ENCODE measurements at places on chromosomes 2 and 18.

GRCh38 chr2:70344195-70344594 lies 42.3 kb upstream of the FAM136A start:
- DNase-seq = no peak

GRCh38 chr2:176158855-176159662 lies 2.0 kb downstream of the HOXD3 start:
- peak; percentile 50 for DNase-seq

DNA sequence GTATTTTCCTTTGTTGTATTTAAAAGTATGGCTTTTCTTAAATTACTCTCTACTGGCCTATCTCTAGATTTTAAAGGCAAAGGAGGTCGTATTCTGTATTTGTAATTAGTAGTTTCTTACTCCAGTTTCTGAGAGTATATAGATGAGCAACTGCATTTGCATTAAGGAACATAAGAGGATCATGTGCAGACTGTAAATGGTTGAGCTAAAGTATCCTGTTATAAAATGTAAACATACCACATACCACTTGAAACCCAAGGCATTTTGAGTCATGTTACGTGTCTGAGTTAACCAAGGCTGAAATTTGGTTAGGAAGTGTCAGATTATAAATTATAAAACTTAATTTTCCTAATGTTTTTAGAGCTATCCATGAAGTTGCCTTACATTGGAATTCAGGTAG lies 76.3 kb downstream of the GPD2 start:
- no peak for DNase-seq

DNA sequence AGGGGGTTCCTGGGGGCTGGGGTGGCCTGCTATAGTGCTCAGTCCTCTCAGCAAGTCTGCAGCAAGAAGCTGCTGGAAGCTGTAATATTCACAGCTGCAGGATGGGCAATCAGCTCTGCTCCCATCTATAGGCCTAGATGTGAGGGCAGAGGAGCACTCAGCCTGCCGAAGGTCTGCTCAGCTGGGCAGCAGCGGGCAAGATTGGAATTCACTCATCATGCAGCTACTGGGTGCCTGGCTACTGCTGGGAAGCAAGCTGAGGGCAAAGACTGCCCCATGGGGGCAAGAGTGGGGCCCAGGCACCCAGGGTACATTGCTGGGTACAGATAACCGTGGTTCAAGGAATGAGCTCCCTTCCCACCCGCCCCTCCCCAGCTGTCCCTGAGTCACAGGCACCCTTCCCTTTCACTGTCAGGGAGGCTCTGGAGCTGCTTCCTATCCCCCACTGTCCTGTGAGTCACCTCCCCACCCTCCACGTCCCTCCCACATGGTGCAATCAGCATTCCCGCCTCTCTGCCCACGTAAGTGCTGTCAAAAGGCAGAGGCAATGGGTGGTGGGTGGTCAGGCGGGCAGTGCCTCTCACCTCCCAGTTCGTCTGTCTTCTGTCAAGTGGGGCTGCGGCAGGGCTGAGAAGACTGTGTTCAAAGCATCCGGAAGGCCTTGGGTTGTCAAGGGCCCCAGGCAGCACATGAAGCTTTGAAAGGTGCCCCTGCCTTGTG lies 169.2 kb downstream of the TRIM43 start:
- no peak for DNase-seq

- DNase-seq = no peak
These were observed 287.7 kb upstream of the ZSWIM2 start for GRCh38 chr2:187136646-187137045.

DNA sequence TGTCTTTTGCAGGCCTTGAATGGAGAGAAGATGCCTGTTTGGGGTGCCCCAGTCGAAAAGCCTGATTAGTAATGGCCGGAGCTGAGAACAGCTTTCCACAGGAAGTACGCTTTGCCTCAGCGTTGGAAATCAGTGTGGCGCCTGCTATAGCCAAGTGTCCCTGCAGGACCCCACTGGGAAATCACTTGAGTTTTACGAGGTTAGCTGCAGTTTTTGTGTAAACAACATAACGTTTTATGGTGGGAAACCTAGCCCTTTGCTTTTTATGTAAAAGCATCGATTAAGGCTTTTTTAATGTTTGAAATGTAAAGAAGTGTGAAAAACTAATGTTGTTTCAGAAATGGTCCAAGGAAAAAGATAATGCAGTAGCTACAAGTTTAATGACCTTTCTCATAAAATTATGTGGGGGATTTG lies 234.2 kb downstream of the TTC32 start:
- DNase-seq = no peak

DNA sequence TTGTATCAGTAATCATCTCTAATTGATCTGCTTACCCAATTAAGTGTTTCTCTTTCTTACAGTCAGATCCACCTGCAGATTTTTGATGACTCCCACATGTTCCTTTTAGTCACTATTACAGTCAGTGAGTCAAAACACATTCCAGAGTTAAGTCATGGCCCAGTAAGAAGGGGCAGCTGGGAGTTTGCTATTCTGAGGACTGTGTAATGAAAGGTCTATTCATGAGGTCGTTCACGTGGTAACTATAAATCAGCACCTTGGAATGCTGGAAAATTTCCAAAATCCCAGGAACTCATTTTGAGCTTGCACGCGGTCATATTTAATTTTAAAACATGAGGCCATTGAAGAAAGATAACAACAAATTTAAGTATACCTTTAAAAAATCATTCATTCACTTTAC lies 252.5 kb downstream of the XIRP2 start:
- no peak for DNase-seq

GRCh38 chr18:57785751-57786437 lies 17.2 kb downstream of the ATP8B1 start:
- DNase-seq = no peak

DNA sequence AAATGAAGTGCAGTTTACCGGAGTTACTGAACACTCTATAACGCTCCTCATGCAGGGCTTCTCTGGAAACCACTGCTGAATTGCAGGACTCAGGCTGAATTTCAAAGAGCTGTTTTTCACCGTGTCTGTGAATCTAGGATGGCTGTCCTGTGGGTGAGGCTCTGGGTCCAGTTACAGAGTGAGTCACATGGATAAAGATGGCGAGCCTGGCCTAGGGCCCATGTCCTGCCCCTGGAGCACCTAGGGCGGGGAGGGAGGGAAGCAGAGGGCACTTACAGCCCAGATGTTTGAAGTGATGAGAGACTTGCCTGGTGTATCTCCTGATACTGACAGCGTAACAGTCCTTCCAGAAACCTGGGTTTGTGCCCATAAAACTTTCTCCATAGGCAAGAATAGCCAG lies 583.0 kb downstream of the IRS1 start:
- no peak for DNase-seq

DNA sequence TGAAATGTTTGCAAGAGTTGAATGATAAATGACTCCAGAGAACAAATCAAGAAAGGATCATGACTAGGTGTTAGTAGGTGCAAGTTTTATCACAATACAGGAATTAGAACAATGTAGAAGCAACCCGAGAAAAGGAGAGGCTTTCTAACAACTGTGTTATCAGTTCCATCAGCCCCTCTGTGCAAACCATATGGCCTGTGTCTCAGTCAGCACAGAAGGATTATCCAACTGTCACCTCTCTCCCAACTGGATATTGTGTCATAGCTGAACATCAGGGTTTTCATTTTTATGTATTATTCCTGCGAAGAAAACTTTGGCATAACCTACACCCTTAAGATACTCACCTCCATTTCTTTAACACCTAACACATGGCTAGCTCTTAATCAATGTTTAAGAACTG lies 321.6 kb upstream of the RND3 start:
- no peak for DNase-seq

GRCh38 chr18:39647627-39648534 lies 2082.3 kb upstream of the CELF4 start:
- DNase-seq = no peak

- no peak for DNase-seq
These were observed 26.8 kb downstream of the ITM2C start for GRCh38 chr2:230891509-230891908.

- no peak for DNase-seq
These were observed 110.3 kb downstream of the PXDN start for GRCh38 chr2:1633936-1634587.

GRCh38 chr18:61832858-61833257 lies 59.9 kb downstream of the RNF152 start:
- DNase-seq = no peak

DNA sequence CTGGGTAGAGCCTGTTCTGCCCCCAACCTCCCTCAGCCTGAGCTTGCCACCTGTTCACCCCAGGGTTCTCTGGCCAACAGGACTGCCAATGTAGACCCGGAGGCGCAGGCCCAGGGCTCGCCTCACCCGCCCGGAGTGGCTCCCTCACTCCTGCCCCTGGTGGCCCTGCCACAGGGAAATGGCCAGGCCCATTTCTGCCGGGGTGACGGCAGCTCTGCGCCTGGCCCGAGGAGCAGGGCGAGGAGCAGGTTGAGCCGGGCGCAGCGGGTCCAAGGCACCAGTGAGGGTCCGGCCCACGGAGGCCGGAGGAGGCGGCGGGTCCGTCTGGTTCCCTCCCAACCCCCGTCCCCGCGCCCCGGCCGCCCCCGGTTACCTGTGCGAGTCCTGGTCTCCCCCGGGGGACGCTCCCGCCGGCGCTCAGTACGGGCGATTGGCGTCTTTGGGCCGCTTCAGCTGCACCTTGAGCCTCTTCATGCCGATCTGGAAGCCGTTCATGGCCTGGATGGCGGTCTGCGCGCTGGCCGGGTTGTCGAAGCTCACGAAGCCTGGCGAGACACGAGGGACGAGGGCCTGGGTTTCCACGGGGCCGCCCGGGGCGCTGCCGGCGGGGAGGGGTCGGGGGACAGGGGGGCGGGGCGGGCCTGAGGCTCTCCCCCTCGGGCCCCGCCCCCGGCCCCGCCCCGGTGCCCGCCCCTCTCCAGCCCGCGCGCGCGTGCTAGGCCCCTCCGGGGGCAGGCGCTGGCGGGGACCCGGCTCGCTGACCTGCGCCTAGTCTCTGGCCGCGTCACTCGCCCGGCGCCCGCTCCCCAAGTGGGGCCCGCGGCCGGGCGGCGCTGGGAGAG lies 312.0 kb downstream of the CELF4 start:
- DNase-seq = peak; percentile 85

- DNase-seq = no peak
These were observed 108.4 kb upstream of the MCFD2 start for GRCh38 chr2:47024046-47024445.

GRCh38 chr18:24924066-24924716 lies 427.8 kb downstream of the ZNF521 start:
- DNase-seq = no peak

- peak; percentile 74 for DNase-seq
These were observed 18.8 kb upstream of the HAAO start for GRCh38 chr2:42810971-42811811.

DNA sequence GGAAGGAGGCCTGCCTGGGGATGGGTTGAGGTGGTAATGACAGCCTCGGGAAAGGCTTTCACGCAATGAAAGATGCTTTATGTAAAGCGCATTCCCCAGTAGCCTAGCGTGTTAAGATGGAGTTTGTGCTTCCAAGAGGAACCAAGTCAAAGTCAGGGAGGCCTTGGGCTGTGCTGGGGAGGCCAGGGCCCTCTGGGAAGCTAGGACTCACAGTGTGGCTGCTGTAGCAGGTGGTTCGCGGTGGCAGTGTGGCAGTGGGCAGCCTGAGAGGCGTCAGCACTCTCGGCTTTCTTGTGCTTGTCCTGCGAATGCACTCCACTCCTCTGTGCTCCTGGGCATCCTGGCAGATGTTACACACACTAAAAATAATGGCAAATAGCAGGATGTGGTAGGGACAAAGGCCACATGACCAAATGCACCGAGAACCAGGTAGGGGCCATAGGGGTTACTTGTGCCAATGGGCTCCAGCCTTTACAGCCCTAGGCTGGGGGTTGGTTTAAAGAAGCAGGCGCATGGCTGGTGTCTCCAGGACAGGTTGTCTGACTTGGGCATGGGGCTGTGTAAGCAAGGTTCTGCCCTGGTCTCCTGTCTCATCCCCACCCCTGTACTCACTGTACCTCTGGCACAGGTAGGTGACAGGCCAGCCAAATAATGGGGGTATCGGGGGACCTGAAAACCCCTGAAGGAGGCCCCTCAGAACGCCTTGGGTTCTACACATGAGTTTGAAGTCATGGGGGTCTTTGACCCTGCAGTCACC lies 154.4 kb upstream of the TWIST2 start:
- no peak for DNase-seq

DNA sequence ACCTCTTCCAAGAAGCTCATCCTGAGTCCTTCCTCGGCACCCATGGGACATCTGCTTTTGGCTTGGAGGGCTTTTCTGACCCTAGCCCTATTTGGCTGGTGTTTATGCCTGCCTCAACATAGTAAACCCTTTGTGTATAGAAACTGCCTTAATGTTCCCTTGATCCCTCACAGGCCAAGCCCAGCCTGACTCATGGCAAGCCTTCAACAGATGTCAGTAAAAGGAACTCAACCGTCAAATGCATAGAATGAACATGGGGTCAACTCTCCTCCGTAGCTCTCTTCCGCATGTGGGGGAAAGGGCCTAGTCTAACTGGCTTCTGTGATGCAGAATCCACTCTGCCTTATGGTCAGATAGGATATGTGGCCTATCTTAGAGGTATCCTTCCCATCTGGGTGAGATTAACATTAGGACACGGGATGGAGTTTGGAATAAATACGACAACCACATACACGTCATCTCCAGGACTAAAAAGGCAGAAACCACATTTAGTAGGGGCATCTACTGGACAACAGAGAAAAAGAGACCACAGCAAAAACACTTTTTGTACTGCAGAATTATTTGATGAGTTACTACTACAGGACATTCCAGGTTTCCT lies 2.5 kb upstream of the NPAS2 start:
- DNase-seq = no peak

- peak; percentile 32 for DNase-seq
These were observed 17.8 kb upstream of the INO80C start for GRCh38 chr18:35515460-35516130.

DNA sequence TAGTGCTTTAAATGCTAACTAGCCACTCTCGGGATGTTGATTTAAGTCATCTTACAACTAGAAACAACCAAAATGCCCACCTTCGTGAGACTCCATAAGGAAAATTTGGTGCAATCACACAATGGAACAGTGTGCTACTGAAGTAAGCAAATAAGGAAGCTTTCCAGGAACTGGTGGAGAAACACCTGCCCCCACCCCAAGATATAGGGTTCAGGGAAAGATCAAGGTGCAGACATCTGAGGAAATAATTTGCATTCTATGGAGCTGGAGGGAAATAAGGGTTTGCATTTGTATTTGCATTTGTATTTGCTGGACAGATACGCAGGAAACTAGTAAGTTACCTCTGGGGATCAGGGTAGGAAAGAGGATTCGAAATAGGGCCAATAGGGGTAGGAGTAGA lies 90.9 kb downstream of the ACAA2 start:
- no peak for DNase-seq

DNA sequence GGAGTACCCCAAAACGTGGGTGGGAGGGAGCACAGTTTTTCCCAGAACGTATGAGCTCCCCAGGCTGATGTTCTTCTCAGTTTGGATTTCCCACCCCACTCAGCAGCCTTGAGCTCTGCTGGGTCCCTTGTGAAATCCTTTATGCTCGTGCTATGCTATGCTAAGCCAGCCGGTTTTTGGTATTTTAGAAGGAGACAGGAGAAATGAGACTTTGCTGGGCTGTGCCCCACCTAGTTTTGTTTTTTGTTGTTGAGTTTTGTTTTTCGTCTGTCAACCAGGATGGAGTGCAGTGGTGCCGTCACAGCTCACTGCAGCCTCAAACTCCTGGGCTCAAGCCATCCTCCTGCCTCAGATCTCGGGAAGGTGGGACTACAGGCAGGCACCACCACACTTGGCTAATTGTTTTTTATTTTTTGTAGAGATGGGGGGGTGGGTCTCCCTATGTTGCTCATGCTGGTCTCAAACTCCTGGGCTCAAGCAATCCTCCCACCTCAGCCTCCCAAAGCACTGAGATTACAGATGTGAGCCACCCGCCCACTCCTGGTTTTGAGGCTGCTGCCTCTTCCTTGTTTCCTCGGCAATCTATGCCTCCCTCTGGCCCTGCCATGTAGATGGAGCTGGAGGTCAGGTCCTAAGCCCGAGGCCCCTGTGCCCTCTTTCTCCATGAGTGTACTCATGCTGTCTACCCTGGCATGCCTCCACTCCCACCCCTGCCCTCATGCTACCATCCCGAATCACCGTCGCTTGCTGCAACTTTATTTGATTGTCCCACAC lies 17.5 kb upstream of the MGAT4A start:
- no peak for DNase-seq

Data from ecto neural progenitor cell (in vitro differentiated cells).